ENCODE measurements at places on chromosomes 1 and 21.

GRCh38 chr1:39133340-39133684, 71.2 kb upstream of the MACF1 start:
- DNase-seq, result no peak

GRCh38 chr21:15397258-15397657, 332.5 kb upstream of the NRIP1 start:
- no peak for DNase-seq

DNA sequence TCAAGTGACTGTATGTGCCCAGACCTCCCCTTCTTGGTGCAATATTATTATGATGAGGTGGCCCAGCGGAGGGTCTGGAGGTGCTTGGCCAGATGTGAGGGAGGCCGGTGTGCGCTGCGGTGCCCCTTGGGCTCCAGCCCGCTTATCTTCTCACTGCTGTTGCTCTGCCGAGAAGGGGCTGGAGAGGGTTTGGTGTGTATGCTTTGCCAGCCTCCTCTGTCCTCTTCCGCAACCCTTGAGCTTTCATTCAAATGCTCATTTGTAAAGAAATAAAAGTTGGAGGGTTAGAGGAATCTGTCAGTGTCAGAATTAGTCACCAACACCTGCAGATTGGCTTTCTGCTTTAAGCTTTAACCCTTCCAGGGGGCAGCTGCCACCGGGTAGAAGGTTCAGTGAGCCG, 19.7 kb downstream of the RNF220 start:
- DNase-seq, result no peak

DNA sequence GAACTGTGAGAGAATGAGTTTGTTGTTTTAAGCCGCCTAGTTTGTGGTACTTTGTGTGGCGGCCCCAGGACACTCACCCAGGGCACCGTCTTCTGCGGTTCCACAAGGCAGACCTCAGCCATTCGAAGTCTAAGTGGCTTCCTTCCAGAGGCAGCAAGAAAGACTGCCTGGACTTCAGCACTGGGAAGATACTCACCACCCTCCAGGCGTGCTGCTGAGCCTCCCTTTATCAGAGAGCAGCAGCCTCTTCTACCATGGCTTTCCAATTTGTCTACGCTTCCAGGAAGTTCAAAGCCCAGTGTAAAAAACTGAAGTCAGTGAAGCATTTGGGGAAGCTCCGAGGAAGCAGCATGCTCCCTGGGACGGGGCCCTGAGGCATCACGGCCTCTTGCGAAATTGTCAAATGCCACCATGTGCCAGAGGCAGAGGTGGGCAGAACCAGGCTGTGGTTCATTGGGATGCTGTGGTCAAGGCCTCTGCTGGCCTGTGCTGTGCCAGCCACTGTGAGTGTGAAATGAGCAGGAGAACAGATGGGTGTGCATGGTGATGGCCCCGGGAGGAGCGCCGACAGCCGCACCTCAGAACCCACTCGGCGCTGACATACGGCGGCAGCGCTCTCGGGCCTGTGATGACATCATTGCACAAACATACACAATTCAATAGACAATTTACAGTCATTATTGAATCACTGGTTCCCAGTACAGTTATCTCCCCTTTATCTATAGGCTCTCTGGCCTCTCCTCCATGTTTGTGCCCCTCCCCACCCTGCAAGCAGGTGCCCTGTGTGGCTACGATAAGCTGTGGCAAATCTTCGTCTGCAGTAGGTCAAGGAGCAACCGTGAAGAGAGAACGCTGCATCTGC, 110.4 kb downstream of the PDE9A start:
- no peak for DNase-seq

DNA sequence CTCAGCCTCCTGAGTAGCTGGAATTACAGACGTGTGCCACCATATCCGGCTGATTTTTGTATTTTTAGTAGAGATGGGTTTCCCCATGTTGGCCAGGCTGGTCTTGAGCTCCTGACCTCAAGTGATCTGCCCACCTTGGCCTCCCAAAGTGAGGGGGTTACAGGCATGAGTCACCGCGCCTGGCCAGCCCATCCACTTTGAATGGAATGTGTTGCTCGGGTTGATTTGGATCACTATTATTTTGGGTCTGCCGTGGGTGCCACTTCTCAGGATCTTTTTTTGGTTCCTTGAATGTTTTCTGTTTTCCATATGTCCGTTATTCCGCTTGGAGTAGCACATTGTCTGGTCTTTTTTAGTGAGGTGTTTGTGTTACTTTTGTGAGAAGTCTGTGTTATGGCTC, 17.0 kb downstream of the PCNT start:
- no peak for DNase-seq

- DNase-seq, result no peak
Observed at GRCh38 chr1:45448357-45448756, 42.6 kb downstream of the TESK2 start.

GRCh38 chr1:165116732-165117131, 239.8 kb downstream of the LMX1A start:
- DNase-seq, result no peak

DNA sequence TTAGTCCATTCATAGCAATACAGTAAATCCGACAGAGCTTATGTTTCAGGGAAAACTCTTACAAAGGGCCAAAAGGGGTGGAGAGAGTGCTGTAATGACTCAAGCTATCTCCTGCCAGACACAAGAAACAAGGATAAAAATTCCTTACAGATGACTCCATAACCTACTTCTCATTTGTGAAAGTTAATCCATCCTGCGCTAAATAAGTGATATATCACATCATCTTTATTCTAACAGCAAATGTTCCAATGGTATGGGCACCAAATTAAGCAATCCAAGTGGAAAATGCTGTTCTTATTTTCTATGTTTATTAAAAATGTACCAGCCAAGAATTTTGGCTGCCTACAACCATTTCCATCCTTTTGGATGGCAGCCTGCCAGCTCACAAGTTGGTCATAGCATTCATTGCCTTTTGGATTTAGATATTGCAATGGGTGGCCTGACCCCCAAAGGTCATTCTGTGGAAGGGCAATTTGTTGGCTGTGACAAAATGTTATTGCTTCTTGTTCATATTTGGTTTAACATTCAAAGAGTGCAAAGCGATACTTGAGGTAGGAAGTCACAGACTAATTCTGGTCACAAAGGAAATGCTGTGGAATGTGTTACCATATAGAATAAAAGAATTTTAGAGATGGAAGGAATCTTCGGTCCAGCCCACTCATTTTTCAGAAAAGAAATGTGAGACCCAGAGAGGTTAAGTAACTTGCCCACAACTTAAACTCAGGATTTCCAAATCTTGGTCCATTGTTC, 2.8 kb upstream of the ENAH start:
- no peak for DNase-seq

DNA sequence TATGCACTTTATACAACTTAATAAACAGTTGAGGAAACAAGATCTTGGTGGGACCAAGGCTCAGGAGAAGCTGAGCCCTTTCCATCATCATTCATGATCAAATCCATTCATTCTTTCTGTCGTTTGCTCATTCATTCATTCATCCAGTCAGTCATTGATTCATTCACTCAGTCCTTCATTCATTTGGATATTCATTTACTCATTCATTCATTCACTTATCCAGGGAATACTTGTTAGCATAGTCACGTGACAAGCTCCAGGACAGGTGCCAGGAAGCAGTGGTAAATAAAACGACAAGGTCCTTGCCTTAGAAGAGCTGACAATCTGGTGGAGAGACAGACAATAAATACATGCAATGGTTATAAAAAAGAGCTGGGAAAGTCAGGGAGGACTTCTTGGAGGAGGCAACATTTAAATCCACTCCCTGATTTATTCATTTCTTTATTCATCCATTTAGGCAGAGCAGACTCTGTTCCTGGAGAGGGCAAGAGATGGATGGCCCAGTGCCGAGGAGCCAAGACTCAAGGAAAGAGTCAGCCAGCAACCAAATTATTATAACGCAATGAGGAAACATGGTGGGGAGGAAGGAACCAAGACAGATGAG, 74.1 kb upstream of the CASZ1 start:
- DNase-seq, result no peak

GRCh38 chr21:27164208-27165177, 197.6 kb upstream of the ADAMTS5 start:
- no peak for DNase-seq

- DNase-seq, result no peak
Observed at GRCh38 chr1:233355841-233356704, 28.5 kb downstream of the MAP3K21 start.

GRCh38 chr1:74468982-74469603, 43.3 kb downstream of the LRRC53 start:
- DNase-seq, result no peak

DNA sequence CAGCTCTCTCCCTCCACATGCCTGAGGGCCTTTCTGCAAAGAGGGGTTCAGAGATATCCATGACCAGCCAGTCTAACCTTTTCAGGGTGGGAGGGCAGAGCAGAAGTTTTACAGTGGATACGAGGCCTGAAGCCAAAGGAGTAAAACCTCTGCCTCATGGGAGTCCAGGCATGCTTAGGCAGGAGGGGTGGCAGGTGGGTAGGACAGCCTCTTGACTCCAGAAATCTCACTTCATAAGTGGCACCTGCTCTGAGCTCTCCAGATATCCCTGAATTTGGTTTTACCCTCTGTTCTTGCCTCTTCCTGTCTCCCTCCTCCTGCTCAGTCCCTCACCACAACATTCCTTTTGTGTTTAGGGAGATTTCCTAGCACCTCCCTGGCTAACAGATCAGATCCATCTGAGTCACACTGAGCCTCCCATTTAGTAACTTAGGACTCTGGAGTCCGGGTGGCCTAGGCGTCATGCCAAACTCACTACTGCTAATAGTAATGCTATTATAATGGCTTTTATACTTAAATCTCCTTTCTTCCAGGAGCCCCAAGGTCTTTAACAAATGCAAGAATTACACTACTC, 201.0 kb downstream of the HS2ST1 start:
- DNase-seq, result no peak

DNA sequence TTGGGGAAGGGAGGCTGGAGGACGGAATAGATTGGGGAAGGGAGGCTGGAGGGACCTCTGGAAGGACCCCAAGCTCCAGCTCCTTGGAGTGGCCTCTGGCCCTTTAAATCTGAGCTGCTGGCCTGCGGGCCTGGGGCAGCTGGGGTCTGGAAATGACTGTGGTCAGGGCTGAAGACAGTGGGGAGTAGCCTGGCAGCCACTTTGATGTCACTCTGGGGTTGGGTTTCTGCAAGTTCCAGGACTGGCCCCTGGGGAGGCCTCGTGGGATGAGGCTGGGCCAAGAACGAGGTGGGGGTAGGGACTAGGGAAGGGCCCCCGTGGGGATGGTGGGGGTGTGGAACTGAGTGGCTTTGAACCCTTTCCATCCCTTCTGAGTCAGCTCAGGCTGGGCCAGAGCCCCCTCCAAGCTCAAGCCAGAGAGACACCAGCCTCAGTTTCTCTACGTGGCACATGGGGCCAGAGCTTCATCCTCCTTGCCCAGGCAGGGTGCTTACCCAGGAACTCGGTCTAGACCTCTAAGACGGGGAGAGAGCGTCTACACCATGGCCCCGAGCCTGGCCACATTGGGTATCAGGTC, 59.7 kb downstream of the ALPL start:
- DNase-seq, result no peak

All from stimulated activated naive CD4-positive, alpha-beta T cell treated with Interleukin-2 at 50 U/mL for 16 hours (primary cell).